Erythroblast (primary cell): ENCODE measurements at places on chromosomes 6 and 20.
A peak's percentile ranks its signal among the peaks of the same experiment; 100 is the strongest.

GRCh38 chr6:142335415-142335814 lies 33.6 kb downstream of the ADGRG6 start:
- no peak for DNase-seq

DNA sequence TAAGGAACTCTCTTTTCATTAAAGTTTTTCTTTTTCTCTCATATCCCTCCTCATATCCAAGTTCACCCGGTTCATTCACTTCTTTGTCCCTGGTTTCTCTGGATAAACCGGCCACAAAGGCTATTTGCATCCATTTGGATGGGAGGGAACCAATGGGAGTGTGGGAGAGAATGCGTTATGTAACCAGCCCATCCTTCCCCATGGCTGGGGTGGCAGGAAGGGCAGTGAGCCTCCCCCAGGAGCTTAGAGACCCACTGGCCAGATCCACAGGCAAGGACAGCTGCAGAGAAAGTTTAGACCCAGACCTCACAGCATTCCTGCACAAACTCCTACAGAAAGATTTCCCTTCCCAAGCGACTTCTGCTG lies 10.7 kb downstream of the CASS4 start:
- no peak for DNase-seq

- no peak for DNase-seq
These were observed 218.4 kb downstream of the LMBRD1 start for GRCh38 chr6:69578361-69578890.

GRCh38 chr6:135532559-135532958 lies 35.0 kb upstream of the AHI1 start:
- DNase-seq, result no peak

DNA sequence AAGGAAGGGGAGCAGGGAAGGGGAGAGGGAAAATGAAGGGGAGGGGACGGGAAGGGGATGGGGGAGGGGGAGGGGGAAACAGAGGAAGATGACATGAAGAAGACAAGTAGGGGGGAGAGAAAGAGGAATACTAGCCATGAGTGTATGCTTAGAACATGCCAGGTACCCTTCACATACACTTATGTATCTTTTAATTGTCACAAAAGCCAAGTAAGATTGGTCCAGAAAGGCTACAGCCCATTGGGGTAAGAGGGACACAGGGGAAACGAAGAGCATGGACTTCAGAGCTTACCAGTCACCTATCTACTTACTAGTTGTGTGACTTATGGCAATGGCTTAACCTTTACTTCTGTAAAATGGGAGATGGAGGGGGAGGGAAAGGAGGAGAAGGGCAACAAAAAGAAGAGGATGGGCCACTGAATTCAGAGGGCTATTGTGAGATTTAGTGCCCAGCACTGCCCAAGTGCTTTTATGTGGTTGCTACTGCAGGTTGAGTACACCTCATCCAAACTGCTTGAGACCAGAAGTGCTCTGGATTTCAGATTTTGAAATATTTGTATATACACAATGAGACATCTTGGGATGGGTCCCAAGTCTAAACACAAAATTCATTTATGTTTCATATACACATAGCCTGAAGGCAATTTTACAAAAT lies 90.3 kb downstream of the ARHGAP18 start:
- no peak for DNase-seq

GRCh38 chr6:34145161-34146020 lies 496 bp downstream of the GRM4 start:
- DNase-seq, result no peak

GRCh38 chr6:6700407-6701270 lies 112.1 kb downstream of the LY86 start:
- no peak for DNase-seq

GRCh38 chr6:82954356-82954755 lies 111.3 kb downstream of the UBE3D start:
- DNase-seq, result no peak

- peak; percentile 44 for DNase-seq
These were observed 1.1 kb upstream of the TRAM2 start for GRCh38 chr6:52577778-52578463.

- DNase-seq, result no peak
These were observed 30.0 kb upstream of the QKI start for GRCh38 chr6:163384510-163384909.

DNA sequence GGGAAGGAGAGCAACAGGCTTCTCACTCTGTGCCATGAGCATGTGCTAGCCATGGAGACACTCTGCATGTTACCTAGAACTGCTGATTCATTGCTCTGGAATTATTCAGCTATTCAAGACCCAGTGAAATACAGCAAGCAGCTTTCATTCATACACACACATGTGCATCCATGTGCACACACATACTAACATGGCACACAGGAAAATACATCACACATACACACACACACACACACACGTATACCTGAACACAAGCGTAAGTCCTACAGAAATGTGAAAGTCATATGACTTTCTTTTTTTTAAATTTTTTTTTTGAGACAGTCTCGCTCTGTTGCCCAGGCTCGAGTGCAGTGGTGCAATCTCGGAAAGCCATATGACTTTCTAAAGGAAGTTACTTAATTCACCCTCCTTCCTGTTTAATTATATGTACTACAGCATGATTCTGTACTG lies 108.2 kb upstream of the NFATC2 start:
- DNase-seq, result peak; percentile 6
